HEK293T (cell line): ENCODE measurements at places on chromosomes 2 and 18.

DNA sequence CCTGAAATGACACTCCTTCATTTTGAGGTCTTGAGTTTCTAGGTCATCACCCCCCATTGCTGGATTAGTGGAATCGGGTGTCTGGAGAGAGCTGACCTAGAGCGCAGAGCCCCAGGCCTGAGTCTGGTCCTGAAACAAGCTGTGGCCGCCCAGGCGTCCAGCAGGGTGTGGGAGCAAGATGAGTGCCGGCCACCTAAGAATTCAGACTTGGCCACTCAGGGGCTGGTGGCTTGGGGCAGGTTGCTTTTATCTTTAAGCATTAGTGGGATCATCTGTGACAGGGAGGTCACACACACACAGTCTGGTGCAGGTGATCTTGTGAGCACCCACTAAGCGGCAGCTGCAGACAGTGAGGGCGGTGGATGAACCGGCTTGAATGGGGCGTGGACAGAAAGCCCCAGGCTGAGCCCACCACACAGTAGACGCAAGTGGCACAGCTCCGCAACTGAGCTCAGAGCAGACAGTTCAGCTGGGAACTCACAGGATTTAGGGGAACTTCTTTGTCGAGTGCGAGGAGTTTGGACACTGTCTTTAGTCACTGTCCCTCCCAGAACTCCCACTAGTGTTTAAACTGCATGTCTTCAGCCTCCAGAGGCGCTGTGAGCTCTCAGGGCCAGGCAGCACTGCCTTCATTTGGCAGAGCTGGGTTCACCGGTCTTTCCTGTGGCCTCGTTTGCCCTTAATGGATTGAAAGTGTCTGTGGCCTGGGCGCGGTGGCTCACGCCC, 21.5 kb downstream of the ITGB1BP1 start:
- DNase-seq, result no peak

GRCh38 chr18:46829531-46829930, 72.7 kb upstream of the ST8SIA5 start:
- DNase-seq, result no peak

DNA sequence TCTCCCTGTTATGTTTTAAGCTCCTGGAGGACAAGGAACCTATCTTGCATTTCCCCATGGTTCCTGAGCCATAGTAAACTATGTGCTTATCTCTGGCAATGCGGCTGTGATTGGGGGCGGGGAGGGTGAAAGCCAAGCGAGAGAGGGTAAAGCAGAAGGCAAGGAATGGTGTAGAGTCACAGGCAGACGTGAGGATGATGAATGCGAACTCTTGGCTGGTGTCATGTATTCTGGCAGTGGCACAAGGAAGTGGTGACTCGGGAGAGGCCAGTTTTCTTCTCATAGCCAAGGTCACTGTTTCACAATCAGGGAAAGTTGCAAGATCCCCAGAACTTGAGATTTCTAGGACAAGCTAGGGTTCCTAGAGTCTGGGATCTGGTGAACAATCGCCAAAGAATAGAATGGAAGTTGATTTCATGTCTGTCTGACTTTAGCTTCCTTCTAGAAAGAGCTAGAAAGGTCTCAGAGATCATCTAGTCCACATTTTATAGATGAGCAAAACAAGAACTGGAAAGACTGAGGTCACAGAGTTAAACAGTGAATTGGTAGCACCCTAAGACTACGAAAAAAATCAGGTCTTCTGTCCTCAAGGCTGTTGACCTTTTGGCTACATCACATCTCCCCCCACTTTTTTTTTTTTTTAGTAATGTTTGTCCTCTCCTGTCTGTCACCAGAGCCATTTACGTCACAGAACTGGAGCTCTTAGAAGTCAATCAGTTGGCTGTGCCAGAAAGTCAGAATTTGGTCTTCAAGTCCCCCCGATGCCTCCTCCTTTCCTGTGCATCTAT, 137.0 kb downstream of the BCL11A start:
- DNase-seq, result no peak

DNA sequence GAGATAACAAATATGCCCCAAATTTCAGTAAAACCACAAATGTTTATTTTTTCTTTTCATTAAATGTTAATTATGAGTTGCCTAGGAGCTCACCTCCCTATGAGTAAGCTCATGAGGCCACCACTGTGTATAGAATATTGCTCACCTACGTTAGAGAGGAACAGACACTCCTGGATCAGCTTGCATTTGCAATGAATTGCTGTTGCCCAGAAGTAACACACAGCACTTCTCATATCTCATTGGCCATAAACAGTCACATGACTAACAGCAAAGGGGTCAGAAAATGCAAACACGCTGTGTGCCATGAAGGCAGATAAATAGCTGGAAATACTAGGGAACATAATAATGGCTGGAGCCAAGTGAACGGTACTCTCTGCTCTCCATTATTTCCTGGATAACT, 89.0 kb upstream of the GALNT5 start:
- DNase-seq, result no peak

DNA sequence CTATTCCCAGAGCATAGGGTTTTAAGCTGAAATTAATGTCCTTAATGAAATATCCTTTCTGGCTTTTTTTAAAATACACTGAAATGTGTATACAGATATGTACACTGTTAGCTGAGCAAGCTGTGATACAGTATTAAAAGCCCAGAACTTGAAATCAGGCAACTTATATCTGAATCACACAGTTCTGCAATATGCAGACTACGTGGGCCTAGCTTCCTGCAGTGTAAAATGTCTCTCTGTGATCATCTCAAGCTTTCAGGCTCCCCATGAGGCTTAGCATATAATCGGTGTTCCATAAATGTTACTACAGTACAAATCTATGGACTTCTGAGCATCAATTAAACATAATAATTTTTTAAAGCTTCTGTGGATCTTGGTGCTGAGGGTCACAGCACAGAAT, 8.2 kb downstream of the FBXO15 start:
- no peak for DNase-seq

DNA sequence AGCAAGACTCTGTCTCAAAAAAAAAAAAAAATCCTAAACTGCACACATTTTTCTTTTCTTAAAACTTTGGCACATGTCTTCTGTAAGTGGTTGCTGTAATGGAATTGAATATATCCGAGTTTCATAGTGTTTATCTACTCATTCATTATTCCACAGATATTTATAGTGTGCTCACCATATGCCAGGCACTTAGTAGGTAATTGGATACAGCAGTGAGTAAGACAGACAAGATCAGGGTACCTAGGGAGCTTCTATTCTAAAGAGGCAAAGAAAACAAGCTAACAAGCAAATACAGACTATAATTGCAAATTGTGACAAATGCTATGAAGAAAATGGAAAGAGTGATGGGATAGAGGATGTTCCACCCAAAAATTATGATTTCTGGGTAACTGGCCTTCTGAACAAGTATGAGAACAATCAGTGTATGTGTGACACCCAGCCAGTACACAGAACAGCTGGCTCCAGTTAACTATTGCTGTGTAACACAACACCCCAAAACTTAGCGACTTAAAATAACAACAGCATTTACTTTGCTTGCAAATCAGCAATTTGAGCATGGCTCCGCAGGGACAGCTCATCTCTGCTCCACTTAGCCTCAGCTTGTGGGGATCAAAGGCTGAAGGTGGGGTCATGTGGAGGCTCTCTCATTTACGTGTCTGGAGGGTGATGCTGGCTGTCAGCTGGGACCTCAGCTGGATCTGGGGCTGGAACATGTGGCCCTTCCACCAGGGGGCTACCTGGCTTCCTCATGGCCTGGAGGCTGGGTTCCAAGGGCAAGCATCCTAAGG, 224.9 kb downstream of the INSIG2 start:
- no peak for DNase-seq
